Hypothalamus (tissue), 51 donors: ENCODE measurements at places on chromosomes 7 and 10.

DNA sequence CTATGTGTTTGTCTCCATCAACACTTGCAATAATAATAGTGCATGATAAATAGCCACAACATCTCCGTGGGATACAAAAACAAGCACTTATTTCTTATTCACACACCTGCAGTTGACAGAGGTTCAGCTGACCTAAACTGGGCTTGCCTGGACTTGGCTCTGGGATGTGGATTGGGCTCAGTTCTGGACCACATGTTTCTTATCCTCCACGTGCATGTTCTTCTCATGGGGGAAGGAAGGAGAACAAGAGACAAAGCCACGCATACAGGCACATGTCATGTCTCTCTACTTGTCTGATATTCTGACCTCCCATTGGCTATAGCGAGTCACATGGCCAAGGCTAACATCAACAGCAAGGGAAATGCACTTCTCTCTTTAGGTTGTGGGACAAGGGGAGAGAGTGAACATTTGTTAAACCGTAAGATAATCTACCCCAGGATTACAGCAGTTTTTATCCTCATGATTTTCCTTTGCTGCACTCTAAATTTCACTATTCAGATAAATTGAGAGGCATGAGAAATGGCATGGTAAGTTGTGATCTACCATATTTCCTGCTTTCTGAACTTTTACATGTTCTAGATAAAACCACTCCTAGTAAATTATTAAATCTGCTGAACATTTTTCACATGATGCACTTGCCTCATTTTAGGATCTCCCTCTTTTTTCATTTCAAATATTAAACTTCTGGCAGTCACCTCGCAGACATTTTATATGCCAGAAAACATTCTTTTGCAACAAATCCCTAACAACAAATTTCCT, 33.7 kb downstream of the CFAP58 start:
- no peak for DNase-seq

DNA sequence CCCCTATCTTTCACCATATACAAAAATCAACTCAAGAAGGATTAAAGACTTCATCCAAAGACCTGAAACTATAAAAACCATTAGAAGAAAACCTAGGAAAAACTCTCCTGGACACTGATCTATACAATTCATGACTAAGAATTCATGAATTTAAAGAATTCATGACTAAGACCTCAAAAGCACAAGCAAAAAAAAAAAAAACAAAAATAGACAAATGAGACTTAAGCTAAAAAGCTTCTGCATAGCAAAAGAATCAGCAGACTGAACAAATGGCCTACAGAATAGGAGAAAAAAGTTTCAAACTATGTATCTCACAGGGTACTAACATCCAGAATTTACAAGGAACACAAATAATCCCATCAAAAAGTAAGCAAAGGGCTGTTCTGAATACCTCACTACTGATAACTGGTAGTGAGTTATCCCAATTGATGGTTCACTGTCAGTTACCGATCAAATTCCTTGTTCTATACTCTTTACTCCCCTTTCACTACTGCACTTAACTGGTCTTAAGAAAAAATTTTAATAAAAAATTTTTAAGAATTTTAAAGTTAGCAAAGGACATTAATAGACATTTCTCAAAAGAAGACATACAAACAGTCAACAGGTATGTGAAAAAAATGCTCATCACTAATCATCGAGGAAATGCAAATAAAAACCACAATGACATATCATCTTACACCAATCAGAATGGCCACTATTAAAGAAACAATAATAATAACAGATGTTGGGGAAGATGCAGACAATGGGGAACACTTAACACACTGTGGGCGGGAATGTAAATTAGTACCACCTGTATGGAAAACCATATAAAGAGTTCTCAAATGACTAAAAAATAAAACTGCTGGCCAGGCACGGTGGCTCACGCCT, 33.2 kb downstream of the KMT2C start:
- DNase-seq = no peak

GRCh38 chr10:109968953-109969759, 38.6 kb upstream of the ADD3 start:
- peak; percentile 26 for DNase-seq

GRCh38 chr7:37508118-37508517, 59.5 kb upstream of the ELMO1 start:
- DNase-seq = no peak

GRCh38 chr7:713488-714230, 12.8 kb upstream of the DNAAF5 start:
- no peak for DNase-seq

DNA sequence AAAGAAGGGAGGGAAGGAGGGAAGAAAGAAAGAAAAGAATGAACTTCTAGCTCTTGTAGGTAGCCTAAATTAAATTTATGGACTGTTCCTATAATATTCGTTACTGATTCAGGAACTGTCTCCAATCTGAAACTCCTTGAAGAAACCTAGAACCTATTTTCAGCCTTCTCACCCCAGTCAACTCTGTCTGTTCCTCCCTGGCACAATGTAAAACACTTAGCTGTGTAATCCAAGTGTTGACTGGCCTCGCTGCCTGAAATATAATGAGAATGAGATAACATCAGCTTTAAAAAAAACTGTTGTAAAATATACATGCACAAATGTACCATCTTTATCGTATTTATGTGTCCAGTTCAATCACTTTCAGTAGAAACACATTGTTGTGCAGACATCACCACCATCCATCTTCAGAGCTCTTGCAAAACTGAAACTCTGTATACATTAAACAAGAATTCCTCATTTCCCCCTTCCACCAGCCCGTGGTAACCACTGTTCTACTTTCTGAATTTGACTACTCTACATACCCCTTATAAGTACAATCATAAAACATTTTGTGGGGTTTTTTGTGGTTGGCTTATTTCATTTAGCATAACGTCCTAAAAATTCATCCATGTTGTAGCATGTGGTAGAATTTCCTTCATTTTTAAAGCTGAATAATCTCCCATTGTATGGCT, 6.3 kb upstream of the C7orf33 start:
- no peak for DNase-seq

- DNase-seq = no peak
Observed at GRCh38 chr7:127731431-127732080, 79.6 kb downstream of the SND1 start.

GRCh38 chr7:17207220-17207619, 91.2 kb upstream of the AHR start:
- no peak for DNase-seq

DNA sequence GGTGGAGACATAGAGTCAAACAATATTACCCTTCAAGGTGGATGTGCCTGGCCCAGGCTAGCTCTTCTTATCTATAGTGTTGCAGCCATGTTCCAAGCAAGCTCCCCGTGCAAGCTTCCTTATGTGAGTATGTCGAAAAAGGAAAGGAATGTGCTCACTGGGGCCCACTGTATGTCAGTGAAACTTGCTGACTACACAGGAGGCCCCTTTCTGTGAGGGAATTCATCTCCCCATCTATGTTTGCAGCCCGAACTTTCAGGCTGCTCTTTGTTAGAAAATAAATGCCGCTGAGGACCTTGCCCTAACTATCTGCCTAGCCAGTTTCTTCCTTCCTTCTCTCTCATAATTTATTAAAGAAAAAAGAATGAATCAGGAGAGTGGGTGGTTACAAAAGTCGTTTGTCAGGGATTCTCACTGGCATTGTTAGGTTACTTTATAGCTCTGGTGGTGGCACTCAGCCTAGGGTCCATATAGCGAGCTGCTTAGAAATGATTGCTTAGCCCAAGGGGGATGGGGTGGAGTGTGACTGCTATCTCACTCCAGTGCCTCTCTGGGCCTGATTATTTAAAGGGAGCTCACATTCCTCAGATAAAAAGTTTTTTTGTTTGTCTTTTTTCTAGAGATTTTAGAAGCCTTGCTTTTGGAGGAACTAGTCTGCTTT, 302.1 kb downstream of the ABCA13 start:
- no peak for DNase-seq

DNA sequence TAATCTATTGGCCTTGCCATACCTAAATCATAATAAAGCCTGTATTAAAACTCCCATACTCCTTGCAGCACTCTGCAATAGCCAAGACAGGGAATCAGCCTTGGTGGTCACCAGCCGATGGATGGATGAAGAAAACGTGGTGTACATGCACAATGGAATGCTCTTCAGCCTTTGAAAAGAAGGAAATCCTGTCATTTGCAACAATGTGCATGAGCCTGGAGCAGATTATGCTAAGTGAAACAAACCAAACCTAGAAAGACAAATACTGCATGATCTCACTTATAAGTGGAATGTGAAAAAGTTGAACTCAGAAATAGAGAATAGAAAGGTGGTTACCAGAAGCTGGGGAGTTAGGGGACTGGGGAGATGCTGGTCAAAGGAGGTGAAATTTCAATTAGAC, 218.5 kb downstream of the GRID1 start:
- no peak for DNase-seq

DNA sequence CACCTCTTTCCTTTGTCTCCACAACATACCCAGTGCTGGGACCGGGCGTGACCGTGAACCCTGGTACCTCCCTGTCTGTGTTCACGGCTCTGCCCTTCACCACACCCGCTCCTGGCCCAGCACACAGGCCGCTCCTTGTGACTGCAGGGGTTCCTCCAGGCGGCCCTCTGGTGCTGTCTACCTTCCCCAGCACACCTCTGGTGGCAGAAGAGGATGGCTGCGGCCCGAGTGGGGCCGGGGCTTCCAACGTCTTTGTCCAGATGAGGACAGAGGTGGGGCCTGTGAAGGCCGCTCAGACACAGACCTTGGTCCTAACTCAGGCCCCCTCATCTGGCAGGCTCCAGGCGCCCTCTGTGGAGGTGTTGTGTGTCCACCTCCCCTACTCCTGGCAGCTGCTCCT, 55.4 kb upstream of the SGMS1 start:
- DNase-seq = no peak

DNA sequence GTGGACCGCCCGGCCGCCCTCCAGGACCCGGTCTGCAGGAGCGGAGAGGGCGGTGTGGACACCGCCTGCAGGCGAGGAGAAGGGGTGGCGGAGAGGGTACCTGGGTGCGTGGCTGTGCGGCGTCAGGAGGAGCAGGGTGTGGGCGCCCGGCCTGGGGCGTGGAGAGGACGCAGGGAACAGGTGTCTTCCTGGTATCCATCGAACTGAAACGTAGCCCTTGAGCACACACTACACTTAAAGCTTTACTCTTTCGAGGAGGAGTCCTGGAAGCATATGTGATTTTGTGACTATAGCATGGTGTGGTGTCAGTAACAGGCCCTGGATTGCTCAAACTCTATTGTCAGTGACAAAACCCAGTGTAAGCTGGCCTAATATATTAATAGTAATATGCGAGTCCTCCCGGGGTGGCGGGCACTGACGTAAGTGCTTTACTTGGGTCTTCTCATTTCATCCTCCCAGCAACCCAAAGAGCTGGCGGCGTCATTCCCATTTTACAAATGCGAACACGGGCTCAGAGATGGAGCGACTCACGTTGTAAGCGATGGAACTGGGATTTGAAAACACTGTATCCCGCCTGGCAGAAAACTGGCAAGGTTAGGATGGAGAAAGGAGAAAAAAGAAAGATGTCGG, 508 bp upstream of the TECPR1 start:
- no peak for DNase-seq

GRCh38 chr7:44849885-44850544, 2.1 kb upstream of the H2AZ2 start:
- no peak for DNase-seq

- DNase-seq = no peak
Observed at GRCh38 chr10:84258034-84258695, 13.3 kb downstream of the RGR start.

GRCh38 chr7:1385809-1386622, 73.3 kb downstream of the MICALL2 start:
- DNase-seq = no peak

DNA sequence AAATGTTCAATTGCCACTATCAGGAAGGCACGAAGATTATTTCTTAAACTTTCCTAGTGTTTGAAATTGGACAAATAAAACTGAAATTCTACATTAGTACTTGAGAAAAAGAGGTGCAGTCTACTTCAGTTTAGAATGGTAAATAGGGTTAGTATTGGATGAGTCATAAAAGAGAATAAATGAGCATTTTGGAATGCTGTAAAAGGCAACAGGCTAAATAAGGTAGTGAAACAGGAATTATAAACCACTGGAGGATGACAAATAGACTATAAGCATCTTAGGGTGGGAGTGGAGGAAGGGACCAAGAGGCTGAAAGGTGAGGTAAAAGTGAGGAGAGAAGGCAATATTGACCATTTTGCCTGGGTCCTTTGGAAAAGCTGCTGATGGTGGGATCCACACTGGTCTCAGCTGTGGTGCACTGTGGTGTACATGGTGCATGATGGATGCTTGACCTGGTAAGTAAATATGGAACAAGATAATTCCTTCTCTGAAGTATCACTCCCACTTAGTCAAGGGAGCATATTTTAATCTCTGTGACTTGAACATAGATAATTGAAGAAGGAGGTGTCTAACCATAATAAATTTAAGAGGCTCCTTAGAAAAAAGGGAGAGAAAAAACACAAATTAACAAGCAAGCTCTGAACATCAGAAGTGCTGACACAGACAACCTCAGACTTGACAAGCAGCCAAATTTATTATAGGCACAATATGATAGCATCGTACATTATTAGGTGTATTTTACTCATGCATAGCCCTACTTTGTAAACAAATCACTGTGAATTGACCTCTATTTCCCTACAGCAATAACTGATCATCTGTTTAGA, 76.4 kb upstream of the SCIN start:
- no peak for DNase-seq

GRCh38 chr10:117663750-117664149, 121.2 kb downstream of the EMX2 start:
- DNase-seq = no peak

DNA sequence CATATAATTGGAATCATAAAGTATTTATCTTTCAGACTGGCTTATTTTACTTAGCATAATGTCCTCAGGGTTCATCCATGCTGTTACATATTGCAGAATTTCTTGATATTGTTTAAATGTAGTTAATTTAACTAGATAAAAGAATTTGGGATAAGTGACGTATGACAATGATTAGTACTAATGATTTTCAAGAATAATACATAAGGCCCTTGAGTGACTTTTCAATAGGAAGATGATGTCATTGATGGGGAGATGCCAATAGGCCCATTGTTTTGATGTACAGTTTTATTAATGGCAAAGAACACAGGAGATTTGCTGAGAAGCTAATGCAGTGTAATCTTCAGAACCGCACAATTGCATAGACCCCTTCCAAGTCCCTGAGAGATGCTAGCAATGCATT, 537.4 kb upstream of the PHF14 start:
- DNase-seq = no peak

GRCh38 chr10:125823663-125824251, 411 bp downstream of the BCCIP start:
- DNase-seq = no peak

- DNase-seq = no peak
Observed at GRCh38 chr7:1030444-1031070, 13.8 kb upstream of the GPR146 start.

GRCh38 chr7:117061751-117062150, 108.5 kb downstream of the ST7 start:
- no peak for DNase-seq

- DNase-seq = no peak
Observed at GRCh38 chr7:5827755-5828154, 46.3 kb upstream of the RNF216 start.

GRCh38 chr10:103709341-103709920, 145.9 kb downstream of the SH3PXD2A start:
- DNase-seq = no peak
